ENCODE measurements at places on chromosomes 12 and 14. TPM values are rescaled to one million over a fixed set of nuclear protein-coding genes. Genes with fewer than 3 reads are reported as not detected.

CBLN3 gene
- total RNA-seq, result 0.30 TPM

ADAM20 gene
- total RNA-seq, result 5.6 TPM

SLC5A8 gene
- 0.38 TPM for total RNA-seq

SCN8A gene
- 0.59 TPM for total RNA-seq

TMEM30B gene
- 42.0 TPM for total RNA-seq

FAM234B gene
- total RNA-seq, result 26.3 TPM

CPNE6 gene
- total RNA-seq, result not detected

PRB2 gene
- not detected for total RNA-seq

CCDC38 gene
- not detected for total RNA-seq

GPRC5A gene
- 7.8 TPM for total RNA-seq

PZP gene
- total RNA-seq, result not detected

NR4A1 gene
- total RNA-seq, result 585 TPM

BIN2 gene
- total RNA-seq, result 1.7 TPM

CACNA1C gene
- 3.7 TPM for total RNA-seq

MYH6 gene
- not detected for total RNA-seq

KLRK1 gene
- total RNA-seq, result not detected

CDCA4 gene
- 36.3 TPM for total RNA-seq

A2ML1 gene
- 176 TPM for total RNA-seq

PHETA1 gene
- 24.6 TPM for total RNA-seq

RAB2B gene
- total RNA-seq, result 22.3 TPM

SERPINA9 gene
- 11.0 TPM for total RNA-seq

TCL1B gene
- total RNA-seq, result not detected

KRT8 gene
- 49.4 TPM for total RNA-seq

ZNF891 gene
- total RNA-seq, result 4.6 TPM

MANSC4 gene
- total RNA-seq, result not detected

APOF gene
- total RNA-seq, result not detected

RPL10L gene
- total RNA-seq, result not detected

AMHR2 gene
- not detected for total RNA-seq

HSPB8 gene
- 33.8 TPM for total RNA-seq

GAS2L3 gene
- total RNA-seq, result 14.3 TPM

DNAH10 gene
- total RNA-seq, result 1.2 TPM

PRH2 gene
- total RNA-seq, result not detected

AQP2 gene
- not detected for total RNA-seq

GPD1 gene
- total RNA-seq, result 60.0 TPM

HNF1A gene
- not detected for total RNA-seq

OLR1 gene
- total RNA-seq, result not detected
